ENCODE measurements at places on chromosomes 2 and 18. TPM values are rescaled to one million over a fixed set of nuclear protein-coding genes. Genes with fewer than 3 reads are reported as not detected.

DNA sequence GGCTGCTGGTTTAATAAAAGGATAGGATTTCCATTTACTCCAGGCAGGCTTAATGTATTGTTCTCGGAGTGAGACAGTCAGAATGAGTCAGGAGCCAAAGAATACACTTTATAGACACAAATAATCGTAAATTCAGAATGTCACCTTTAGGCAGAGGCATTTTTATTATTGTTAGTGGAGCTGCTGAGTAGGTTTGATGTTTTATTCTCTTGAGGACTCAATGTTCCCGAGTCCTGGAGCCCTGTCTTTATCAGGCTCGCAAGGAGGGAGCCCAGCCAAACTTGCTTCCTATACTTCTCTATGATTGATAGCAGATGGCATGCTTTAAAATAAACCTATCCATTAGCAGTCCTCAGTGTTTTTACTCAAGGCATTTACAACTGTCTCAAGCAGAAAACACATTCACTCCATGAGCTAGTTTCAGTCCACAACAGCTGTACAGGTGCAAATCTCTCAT lies 492.3 kb upstream of the ZEB2 start:
- DNase-seq: no peak

DNA sequence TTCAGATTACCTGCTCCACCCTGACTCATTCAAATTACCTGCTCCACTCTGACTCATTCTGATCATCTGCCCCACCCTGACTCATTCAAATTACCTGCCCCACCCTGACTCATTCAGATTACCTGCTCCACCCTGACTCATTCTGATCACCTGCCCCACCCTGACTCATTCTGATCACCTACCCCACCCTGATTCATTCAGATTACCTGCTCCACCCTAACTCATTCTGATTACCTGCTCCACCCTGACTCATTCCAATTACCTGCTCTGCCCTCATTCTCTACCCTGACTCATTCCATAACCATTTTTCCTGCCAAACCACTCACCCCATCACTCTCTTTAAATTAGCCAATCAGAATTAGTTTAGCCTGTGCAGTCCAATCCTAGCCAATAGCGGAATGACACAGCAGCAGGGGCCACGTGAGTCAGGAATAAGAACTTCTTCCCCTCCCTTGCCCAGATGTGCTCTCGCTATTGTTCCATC lies 26.2 kb downstream of the CFAP53 start:
- no peak for DNase-seq

- DNase-seq: peak; percentile 9
Observed at GRCh38 chr2:181457741-181458425, 697 bp downstream of the ITGA4 start.

DNA sequence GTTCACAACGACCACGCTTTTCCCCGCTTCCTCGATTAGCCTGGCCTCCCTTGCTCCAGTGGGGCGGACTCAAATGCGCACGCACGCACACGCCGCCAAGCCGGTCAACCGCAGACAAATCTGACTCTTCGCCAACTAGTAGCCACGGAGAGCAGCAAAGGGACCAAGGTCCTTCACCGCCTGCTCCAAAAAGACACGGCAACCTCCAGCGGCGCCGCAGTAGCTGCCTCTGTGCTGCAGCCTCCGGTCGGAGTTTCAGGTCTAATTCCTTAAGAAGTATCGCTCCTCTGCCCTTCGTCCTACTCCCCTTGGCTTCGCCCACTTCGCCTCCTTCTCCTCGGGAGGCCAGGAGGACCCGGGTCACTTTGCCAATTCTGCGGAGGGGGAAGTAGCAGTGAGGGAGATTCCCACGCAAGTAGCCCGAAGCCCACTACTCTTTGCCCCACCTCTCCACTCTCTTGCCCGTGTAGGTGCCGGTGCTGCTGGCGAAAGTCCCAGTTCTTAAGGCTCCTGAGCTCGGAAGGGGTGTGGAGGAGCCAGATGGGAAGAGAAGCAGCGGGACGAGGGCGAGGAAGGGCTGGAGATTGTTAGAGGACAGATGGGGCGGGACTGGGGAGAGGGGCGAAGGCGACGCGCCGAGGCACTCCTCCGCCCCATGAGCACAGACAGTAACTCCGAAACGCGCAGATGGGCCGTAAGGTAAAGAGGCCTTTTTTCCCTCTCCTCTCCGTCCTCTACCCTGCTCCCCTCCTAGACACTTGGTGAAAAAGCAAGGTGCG lies 615 bp downstream of the AKAIN1 start:
- DNase-seq: no peak

DNA sequence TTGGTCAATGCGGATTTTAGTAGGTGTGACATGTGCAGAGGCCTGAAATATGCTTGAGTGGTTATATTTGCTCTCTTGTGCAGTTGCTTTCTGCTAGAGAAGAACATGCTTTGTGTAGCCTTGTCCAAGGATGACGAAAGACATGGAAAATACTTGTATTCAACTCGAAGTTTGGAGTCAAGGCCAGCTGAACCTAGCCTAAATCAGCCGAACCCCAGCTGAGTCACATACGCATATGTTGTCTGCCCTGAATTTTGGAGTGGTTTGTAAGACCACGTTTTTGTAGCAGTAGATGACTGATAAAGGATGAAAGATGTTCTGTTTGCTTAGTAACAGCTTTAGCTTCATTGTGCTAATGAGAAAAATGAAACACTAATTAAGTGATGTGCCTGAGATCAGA lies 22.5 kb upstream of the SPAG16 start:
- DNase-seq: no peak

GRCh38 chr2:186913870-186914269 lies 64.9 kb upstream of the ZSWIM2 start:
- no peak for DNase-seq

DNA sequence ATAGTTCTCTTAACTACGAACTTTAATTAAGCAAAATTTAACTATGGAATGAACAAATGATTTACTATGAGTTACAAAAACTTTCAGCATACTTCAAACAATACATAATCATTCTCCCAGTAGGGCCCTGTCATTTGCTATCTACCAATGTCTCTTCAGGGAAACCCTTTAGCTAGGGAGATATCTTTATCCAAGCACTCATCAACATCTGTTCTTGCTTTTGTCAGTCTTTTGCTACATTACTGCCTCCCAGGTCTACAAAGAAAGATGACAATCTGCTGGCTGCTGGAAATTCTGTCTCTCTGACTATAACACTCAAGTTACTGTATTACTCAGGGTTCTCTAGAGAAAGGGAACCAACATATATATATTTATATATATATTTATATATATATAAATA lies 1626.3 kb upstream of the CELF4 start:
- peak; percentile 6 for DNase-seq

GRCh38 chr2:168033966-168034365 lies 213.4 kb downstream of the STK39 start:
- no peak for DNase-seq

GRCh38 chr18:31197676-31198075 lies 35.0 kb upstream of the DSC1 start:
- DNase-seq: no peak

- DNase-seq: peak; percentile 26
Observed at GRCh38 chr2:205734436-205735037, 52.2 kb downstream of the NRP2 start.

DNA sequence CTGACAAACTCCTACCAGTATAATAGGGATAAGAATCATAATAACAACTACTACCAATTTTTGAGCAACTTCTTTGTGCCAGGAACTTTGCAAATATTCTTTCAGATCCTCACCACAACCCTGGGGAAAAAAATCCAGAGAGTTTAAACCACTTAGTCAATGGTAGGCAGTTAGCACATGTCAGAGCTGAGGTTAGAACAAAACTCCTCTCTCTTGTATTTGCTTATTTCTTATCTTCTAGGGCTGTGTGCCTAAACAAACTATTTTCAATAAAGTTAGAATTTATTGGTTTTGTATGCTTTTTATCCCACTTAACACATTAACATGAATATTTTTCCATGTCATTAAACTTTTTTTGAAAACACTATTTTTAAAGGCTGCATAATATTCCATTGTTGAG lies 127.1 kb downstream of the BCL11A start:
- no peak for DNase-seq

GRCh38 chr18:23012249-23012648 lies 79.1 kb downstream of the RBBP8 start:
- DNase-seq: no peak

GRCh38 chr2:184463102-184463865 lies 135.0 kb upstream of the ZNF804A start:
- DNase-seq: no peak

- DNase-seq: no peak
Observed at GRCh38 chr2:55269645-55269990, 587 bp upstream of the MTIF2 start.

The INHBB gene
- not detected for total RNA-seq

The SCTR gene
- not detected for total RNA-seq

The UNC80 gene
- 0.11 TPM for total RNA-seq

The CTAGE1 gene
- total RNA-seq: not detected

Measured in K562 (cell line).